ENCODE measurements at places on chromosomes 3 and 15.

DNA sequence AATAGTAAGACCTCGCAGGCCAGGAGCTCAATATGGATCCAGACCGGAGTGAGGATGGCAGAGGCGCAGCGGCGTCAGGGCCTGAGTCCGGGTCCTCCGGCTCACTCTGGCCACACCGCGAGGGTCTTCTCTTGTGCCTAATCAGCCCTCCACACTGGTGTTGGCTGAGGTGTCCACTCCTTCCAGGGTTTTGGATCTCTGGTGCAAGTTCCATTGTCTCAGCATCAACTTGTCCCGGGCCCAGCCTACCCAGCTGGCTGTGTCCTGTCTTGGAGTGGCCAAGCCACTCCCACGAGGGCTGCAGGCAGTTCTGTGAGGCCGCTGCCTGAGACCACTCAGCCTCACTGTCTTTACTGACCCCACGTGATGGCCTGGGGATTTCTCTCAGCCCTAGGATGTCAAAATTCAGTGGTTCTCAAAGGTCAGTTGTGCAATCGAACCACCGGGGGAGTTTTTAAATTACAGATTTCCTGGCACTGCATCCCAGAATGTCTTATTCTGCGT lies 12.6 kb upstream of the GOLGA6L7 start:
- DNase-seq, result no peak

DNA sequence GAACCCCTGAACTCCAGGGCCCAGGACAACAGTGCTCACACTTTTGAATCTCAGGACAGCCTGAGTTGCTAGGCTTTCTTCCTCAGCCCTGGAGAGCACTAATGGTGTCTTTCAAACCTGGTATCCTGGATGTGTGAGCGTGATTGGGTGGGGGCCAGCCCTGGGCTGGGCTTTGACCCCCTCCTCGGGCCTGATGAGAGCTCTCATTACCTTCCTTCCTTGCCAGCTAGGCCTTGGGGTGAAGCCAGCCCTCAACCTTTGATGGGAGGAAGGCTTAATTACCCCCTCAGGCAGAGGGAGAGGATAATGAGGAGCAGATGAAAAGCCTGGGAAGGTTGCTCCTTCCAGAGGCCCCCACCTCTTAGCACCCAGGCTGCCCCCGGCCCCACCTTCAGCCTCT lies 31.1 kb upstream of the INSYN1 start:
- no peak for DNase-seq

- DNase-seq, result no peak
Observed at GRCh38 chr15:63834500-63835210, 907 bp upstream of the HERC1 start.

- DNase-seq, result no peak
Observed at GRCh38 chr3:13150624-13151023, 77.4 kb upstream of the IQSEC1 start.

GRCh38 chr3:57840473-57840872 lies 84.4 kb downstream of the SLMAP start:
- DNase-seq, result no peak

DNA sequence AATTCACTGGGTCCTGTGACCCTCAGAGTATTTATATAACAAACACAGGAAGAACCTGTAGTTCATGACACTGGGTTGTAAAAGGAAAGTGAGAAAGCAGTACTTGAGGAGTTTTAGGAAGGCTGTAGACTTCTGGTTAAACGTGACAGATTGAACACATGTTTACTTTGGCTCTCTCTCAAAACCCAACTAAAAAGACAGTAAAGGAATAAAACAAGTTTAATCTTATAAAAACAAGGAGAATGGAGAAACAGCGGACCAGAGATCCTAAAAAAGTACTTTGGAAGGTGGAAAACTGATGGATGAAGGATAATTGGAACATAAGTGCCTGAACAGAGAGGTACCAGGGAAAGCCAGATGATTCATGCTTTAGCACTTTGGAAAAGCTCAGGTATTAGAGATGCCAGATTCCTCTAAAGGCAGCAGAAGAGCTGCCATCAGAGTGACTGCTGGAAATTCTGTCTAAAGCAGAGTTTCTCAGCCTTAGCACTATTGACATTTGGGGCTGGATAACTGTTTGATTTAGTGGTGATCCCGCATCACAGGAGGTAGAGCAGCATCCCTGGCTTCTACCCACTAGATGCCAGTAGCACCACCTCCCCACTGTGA lies 182.9 kb upstream of the RORA start:
- DNase-seq, result no peak

DNA sequence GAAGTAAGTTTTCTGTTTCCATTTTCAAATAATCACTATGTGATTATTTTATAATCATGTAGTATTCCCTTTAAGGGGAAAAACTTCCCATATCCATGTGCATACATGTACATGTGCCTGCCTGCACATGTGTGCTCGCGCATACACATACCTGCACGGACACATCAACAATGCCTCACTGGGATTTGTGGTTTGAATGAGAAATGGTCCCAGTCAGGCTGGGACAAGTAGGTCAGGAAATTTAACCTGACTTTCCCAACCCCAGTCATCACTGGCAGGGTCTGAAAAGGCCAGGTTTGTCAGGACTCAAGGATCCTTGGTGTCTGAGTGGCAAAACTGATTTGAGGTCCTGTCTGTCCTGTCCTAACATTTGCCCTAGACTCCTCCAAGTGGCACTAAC lies 109.3 kb upstream of the MRPS22 start:
- DNase-seq, result no peak

DNA sequence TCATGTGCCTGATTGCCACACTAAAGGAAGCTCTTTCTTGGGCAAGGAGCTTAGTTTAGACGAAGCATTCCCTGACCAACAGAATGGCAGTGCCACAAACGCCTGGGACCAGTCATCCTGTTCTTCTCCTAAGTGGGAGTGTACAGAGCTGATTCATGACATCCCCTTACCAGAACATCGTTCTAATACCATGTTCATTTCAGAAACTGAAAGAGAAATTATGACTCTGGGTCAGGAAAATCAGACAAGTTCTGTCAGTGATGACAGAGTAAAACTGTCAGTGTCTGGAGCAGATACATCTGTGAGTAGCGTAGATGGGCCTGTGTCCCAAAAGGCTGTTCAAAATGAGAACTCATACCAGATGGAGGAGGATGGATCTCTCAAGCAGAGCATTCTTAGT lies 18.4 kb downstream of the SENP5 start:
- no peak for DNase-seq
